Keratinocyte (primary cell): ENCODE measurements at places on chromosomes 3 and 15. TPM values are rescaled to one million over a fixed set of nuclear protein-coding genes. Genes with fewer than 3 reads are reported as not detected.

- no peak for DNase-seq
These were observed 42.2 kb downstream of the RIOX2 start for GRCh38 chr3:97930018-97930417.

- no peak for DNase-seq
These were observed 19.3 kb downstream of the CCNB2 start for GRCh38 chr15:59124261-59124660.

The CDCP1 gene
- polyA plus RNA-seq: 71.0 to 171 TPM (median 85.8 TPM) in 3 replicates

The ANKRD63 gene
- polyA plus RNA-seq: not detected in 3 replicates

DNA sequence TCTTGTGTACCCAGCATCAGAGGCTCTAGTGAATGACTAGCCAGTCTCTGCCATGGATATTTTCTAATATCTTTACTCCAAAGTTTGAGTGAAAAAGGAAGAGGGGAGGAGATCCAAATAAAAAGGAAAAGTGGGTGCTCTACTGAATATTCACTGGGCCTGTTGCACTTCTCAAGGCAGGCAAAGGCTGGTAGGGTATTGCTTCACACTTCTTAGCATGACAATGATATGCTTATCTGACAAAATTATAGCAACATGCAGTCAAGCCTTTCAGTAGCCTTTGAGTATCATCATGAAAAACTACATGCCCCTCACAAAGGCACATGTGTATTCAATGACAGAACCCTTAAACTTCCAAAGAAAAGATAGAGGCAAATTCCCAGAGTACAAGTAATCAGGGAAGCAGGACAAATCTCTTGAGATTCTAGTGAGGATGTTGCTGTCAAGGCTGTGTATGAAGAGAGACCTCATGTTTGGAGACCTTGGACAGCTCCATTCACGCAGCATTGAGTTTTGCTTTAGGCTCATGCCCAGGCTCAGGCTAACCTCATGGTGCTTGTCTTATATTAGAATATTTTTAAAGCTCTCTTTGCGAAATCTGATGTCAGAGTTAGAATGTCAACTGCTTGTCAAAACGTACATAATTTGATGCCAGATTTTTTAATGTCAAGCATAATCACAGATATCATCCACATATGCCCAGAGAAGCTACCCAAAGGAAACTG is 506.9 kb downstream of the OCA2 start:
- DNase-seq: no peak

The SYNPR gene
- polyA plus RNA-seq: not detected in 3 replicates

The CCR8 gene
- not detected in 3 replicates for polyA plus RNA-seq

GRCh38 chr3:173214576-173214975 is 73.5 kb upstream of the SPATA16 start:
- DNase-seq: no peak

DNA sequence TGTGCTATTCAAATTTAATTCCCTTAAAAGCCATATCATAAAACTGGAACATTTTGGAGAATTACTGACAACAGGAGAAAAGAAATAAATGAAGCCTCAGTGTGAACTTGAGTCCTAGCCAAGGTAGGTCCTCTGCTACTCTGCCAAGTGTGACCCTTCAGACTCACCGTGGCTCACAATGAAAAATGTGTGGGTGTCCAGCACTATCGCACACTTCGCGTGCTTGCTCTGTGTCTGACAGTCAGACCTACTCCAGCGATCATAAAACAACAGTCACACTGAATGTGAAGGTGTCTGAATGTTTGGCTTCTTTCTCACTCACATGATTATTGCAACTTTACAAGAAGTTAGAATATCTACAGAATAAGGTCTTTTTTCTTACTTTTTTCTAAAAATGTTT is 65.8 kb upstream of the TRA2B start:
- no peak for DNase-seq

GRCh38 chr15:69060744-69061143 is 46.2 kb downstream of the NOX5 start:
- no peak for DNase-seq

- no peak for DNase-seq
These were observed 5.6 kb downstream of the GABRB3 start for GRCh38 chr15:26767169-26767670.

GRCh38 chr3:113243071-113243470 is 31.7 kb downstream of the BOC start:
- DNase-seq: no peak

DNA sequence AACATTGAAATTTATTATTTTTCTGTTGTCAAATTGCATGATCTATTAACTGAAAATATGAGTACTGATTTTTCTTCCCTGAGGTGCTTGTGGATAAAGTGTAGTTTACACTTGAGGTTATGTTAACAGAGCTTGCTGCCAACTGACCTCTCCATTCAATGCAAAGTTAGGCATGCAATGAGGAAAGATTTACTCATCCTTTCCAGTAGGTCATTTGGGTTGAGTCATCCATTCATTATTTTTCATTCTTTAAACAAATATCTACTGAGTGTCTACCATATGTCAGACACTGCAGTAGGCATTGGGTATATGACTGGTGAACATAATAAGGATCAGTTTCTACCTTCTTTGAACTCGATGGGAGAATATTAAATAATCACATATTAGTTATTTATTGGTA is 604.1 kb downstream of the EDEM1 start:
- DNase-seq: no peak

GRCh38 chr3:133763797-133764683 is 17.8 kb downstream of the TF start:
- no peak for DNase-seq

The MAP2K5 gene
- 1.8 to 5.2 TPM (median 3.6 TPM) in 3 replicates for polyA plus RNA-seq

DNA sequence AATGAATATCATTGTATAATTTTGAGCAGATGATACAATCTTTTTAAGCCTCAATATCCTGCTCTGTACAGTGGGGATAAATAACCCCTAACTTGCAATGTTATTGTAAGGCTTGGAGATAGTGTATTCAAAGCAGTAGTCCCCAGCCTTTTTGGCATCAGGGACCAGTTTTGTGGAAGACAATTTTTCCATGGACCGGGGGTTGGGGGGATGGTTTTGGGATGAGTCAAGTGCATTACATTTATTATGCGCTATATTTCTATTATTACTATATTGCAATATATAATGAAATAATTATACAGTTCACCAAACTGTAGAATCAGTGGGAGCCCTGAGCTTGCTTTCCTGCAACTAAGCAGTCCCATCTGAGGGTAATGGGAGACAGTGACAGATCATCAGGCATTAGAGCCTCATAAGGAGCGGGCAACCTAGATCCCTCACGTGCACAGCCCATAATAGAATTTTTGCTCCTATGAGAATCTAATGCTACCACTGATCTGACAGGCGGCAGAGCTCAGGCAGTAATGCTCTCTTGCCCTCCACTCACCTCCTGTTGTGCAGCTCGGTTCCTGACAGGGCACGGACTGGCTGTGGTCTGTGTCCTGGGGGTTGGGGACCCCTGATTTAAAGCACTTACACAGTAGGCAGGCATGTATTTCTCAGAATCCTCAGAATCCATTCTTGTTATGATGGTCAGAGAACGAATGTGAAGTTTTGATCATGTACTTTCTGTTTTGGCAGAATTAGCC is 102.2 kb downstream of the PTPRG start:
- no peak for DNase-seq

The SAMMSON gene
- not detected in 3 replicates for polyA plus RNA-seq

The SCG3 gene
- polyA plus RNA-seq: not detected in 3 replicates

The EPHA3 gene
- 0.02 to 0.52 TPM (median 0.13 TPM) in 3 replicates for polyA plus RNA-seq

DNA sequence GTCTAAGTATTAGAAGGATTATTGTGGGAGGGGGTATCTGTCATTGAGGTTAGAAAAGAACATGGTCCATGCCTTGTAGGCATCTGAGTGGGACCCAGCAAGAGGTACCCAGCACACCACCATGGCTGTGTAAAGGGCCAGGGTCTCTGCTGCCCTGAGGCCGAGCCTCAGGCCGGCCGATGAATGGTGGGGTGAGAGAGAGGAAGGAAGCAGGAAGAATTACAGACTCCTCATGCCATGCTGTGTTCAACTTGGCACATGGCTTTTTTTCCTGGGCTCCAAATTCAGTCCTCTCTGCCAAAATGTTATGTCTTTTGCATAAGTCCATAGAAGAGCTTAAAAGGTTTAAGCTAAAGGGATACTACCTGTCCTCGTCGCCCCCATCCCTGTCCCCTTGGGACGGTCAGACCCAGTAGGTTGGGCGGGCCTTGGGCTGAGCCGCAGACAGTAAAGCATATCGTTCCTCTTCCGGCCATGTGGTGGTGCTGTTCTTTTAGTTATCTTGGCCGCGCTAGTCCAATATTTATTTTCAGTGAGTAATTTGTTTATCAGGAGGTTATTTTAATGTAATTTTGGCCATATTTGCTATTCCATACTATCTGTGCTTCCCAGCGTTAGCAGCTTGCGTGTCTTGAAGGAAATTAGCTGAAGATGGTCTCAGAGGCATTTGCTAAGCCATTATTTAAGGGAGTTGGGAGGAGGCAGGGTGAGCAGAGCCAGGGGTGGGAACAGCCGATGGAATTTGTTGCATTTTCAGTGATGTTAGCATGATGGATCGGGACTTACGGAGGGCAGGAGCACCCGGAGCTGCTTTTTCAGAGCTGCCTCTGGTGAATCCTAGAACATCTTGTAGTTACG is 152.4 kb downstream of the AGBL1 start:
- DNase-seq: no peak

DNA sequence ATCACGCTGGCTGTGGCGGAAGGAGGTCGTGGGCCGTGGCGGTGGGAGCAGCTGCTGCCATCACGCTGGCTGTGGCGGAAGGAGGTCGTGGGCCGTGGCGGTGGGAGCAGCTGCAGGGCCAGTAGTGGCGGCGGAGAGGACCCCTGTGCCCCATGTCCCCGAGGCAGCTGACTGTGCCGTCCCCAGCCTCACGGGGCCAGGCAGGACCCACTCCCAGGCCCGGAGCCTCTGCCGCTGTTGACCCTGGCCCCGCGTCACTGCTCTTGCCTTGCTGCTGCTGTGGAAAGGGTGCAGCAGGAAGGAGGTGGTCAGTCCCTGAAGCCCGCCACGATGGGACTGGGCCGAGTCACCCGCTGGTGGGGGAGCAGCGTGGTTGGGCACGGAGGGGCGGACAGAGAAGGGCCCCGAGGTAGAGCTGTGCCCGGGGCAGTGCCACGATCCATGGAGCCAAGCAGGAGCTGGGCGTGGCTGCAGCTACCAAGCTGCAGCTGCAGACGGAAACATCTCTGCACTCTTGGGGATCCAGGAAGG is 71.2 kb downstream of the GLB1 start:
- DNase-seq: no peak

DNA sequence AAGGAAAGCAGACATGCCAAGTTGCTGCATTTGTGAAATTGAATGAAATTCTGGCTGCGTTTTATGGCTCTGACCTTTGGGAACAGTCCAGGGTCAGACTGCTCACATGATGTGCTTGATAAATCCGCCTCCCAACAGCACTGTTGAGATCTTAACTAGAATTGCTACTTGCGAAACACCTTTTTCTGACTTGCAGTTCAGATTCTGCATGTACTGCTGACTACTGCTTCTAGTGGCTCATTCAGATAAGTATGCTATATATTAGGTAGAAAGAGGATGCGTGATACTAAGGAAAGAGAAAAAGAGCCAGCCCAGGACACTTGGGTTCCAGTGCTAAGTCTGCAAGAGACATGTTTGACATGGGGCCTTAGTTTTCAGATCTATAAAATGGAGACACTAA is 129.4 kb downstream of the LPP start:
- no peak for DNase-seq

GRCh38 chr15:78673917-78674444 is 33.0 kb upstream of the CHRNB4 start:
- DNase-seq: no peak

The CFAP44 gene
- polyA plus RNA-seq: 0.63 to 1.8 TPM (median 1.6 TPM) in 3 replicates

DNA sequence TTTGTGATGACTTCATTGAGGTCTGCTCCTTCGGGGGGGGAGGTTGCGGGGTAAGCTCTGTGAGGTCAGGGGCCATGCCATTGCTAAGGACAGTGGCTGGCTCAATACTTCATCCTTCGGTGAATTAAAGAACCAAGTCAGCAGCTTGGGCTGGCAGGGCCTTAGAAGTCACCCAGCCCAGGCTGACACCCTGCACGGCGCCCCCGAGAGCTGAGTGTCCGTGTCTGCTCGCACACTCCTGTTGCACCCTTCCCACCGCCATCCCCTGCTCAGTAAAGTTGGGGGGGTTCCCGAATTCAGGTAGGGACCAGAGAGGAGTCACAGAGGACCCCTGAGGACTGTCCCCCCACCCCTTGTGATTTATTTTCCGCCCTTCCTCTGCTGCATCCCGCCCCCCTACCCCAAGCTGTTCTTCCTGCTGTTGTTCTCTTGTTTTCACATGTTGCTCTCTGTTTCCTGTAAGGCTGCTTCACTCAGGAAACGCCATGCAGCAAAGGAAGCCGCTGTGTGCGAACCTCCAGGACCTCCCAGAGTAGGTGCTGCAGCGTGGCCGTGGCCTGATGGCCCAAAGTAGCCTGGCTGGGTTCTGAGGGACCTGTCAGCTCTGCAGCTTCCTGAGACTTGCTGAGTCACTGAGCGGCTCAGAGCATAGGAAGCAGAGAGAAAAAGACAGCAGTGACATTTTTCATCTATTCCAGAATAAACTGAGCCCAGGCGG is 14.4 kb downstream of the EFCC1 start:
- DNase-seq: no peak

- DNase-seq: no peak
These were observed 31.8 kb upstream of the CTSH start for GRCh38 chr15:78976691-78977090.

GRCh38 chr3:111823341-111823855 is 35.7 kb upstream of the PHLDB2 start:
- no peak for DNase-seq

The CTXN2 gene
- polyA plus RNA-seq: not detected in 3 replicates
